ENCODE measurements at places on chromosomes 2 and 18. TPM values are rescaled to one million over a fixed set of nuclear protein-coding genes. Genes with fewer than 3 reads are reported as not detected.

DNA sequence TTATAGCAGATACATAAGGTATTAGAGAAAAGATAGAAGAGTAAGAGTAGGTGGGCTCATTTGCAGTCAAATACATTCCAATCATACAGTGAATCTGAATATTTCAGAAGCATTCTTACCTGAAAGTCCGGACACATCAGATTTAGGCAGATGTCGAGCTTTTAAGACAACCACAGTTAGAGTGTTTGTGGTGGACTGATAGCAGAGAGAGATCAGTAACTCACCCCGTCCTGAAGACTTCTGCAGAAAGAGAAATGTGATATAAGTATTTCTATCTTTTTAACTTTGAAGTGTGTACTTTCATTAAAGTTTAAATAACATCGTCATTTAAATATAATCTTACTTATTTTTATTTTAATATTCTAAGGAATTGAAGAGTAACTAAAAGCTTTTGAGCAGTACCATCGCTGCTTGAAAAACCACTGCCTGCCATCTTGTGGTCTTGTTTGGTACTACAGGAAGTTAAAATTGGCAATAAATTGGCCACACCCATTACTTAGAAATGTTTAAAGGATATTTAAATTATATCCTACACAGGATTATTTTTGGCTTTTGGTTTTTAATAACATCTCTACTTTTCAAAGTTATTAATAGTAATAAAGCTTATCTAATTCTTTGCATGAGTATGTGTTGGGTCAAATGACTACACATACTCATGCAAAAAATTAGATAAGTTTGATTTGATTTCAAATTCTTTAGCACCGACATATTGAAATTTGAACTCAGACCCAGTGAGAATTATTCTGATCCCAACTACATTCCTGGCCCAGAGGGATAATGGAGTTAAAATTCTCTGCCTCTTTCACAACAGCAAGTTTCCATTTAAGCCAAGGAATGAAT lies 5.5 kb downstream of the SYT4 start:
- no peaks in the 10 kb centered on the region for H3K27me3 ChIP-seq
- no peak overlapping the region for H3K27ac ChIP-seq
- peak; percentile 10 for DNase-seq
- H3K36me3 ChIP-seq = no peaks in the 10 kb centered on the region

- no peak overlapping the region for H3K4me3 ChIP-seq
- H3K36me3 ChIP-seq = no peaks in the 10 kb centered on the region
- DNase-seq = no peak
- H3K4me1 ChIP-seq = peaks cover 6% of the 10 kb centered on the region
- H3K27me3 ChIP-seq = no peaks in the 10 kb centered on the region
Observed at GRCh38 chr18:48535956-48536355, 2.9 kb upstream of the CTIF start.

- peak; percentile 44 for DNase-seq
- no peaks in the 10 kb centered on the region for H3K27me3 ChIP-seq
- H3K36me3 ChIP-seq = peaks cover 27% of the 10 kb centered on the region
- H3K4me1 ChIP-seq = peaks cover 29% of the 10 kb centered on the region
- H3K27ac ChIP-seq = peak overlapping the region; percentile 100
- peak overlapping the region; percentile 97 for H3K4me3 ChIP-seq
Observed at GRCh38 chr2:70088598-70089219, 1.4 kb downstream of the PCBP1 start.

GRCh38 chr2:45672138-45672537 lies 20.7 kb downstream of the PRKCE start:
- H3K27ac ChIP-seq = no peak overlapping the region
- peaks cover 7% of the 10 kb centered on the region for H3K4me1 ChIP-seq
- no peaks in the 10 kb centered on the region for H3K36me3 ChIP-seq
- H3K27me3 ChIP-seq = no peaks in the 10 kb centered on the region
- DNase-seq = no peak
- H3K4me3 ChIP-seq = no peak overlapping the region

DNA sequence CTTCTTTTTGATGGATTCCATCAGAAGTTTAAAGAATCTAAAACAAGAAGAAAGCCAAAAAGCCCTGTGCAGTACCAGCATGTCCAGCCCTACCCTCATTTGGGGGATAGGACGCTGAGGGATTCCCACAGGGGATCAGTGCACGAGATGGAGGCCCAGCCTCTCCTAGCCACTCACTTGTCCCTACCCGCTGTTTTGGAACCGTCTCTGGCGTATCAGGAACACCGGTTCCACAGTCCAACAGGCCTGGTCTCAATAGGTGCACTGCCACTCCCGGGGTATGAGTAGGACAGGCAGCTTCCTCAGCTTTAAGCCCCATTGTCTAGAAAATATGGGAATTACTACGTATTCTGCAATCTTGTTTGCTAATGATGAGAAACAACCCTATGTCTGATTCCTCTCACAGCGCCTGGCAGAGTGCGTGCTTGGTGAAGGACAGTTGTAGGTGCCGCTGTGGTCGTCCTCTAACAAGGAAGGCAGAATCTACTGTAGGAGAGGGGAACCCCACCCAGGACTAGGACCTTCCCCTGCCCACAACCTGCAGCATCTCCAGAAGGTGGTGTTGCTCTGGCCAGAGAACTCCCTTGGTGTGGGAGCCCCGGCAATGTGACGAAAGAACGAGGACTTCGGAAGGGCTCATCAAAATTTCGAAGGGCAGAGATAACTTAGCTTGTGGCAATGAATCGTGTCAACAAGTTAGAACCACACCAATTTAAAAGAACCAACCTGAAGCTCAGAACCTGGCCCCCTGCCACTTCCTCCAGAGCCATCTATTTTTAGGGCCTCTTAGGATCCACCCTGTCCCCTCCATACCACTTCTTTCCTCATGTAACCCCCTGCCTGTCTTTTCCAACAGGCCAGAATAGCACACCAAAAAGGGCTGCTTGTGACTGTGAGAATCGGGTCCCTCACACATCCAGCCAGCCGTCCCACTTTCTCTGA lies 71.7 kb downstream of the POLR1A start:
- peaks cover 63% of the 10 kb centered on the region for H3K36me3 ChIP-seq
- no peaks in the 10 kb centered on the region for H3K27me3 ChIP-seq
- no peak overlapping the region for H3K27ac ChIP-seq
- no peak overlapping the region for H3K4me3 ChIP-seq
- DNase-seq = no peak

Gene OLA1
- polyA plus RNA-seq = 63.0 TPM

- H3K27ac ChIP-seq = peak overlapping the region; percentile 77
- DNase-seq = no peak
- H3K4me1 ChIP-seq = peaks cover 32% of the 10 kb centered on the region
- H3K4me3 ChIP-seq = peak overlapping the region; percentile 72
Observed at GRCh38 chr2:33134086-33134771, 187.5 kb downstream of the LTBP1 start.

DNA sequence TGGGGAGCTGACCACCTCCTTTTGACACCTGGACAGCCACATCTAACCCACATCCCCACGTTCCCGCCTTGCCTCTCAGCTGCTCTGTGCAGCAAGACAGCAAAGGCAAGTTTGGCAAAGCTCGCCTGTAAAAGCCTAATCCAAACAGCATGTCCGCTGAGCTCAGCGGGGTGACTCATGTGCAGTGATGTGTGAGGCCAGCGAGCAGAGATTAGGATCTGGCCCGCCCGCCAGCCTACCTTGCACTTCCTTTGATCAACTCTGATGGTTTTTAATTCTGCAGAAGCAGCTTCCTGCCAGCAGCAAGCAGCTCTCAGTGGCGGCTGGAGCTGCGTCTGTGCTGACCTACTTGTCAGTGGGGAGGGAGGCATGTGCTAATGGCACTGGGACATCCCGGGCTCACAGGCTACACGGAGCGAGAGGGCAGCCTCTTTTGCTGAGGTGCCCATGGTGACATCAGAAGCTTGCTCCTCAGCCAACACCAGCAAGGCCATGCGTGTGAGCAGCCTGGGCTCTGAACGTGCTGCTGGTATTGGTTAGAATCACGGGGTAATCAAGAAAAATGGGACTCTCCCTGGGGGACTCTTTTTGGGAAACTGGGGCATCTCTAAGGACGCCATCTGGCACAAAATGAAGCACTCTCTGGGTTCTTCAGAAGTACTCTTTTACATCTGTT lies 36.0 kb upstream of the EML4 start:
- peaks cover 51% of the 10 kb centered on the region for H3K4me1 ChIP-seq
- peak; percentile 85 for DNase-seq
- no peaks in the 10 kb centered on the region for H3K36me3 ChIP-seq
- H3K27me3 ChIP-seq = no peaks in the 10 kb centered on the region
- H3K4me3 ChIP-seq = peak overlapping the region; percentile 36
- peak overlapping the region; percentile 87 for H3K27ac ChIP-seq

DNA sequence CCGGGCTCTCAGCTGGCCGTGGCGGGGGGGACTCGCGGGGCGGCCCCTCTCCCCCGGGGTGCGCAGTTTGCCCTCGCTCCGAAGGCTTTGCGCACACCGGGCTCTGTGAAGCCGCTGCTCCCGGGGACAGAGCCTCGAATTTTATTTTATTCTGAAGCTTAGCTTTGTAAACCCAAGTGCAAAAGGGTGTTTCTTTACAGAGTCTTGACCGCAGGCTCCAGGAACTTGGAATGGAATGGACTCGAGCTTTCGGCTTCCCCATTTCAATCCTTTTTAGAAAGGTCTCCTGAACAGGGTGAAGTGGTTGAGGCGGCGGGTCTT lies 2.0 kb downstream of the GALR1 start:
- H3K27ac ChIP-seq = no peak overlapping the region
- no peaks in the 10 kb centered on the region for H3K36me3 ChIP-seq
- H3K4me1 ChIP-seq = no peaks in the 10 kb centered on the region
- no peak for DNase-seq
- H3K27me3 ChIP-seq = no peaks in the 10 kb centered on the region
- H3K4me3 ChIP-seq = no peak overlapping the region

GRCh38 chr18:55522011-55522410 lies 66.0 kb downstream of the TCF4 start:
- no peak for DNase-seq
- H3K27me3 ChIP-seq = no peaks in the 10 kb centered on the region
- H3K27ac ChIP-seq = no peak overlapping the region
- peaks cover 6% of the 10 kb centered on the region for H3K4me1 ChIP-seq
- no peak overlapping the region for H3K4me3 ChIP-seq
- H3K36me3 ChIP-seq = peaks cover 7% of the 10 kb centered on the region

Gene SPATA3
- polyA plus RNA-seq = not detected

Gene FAM110C
- not detected for polyA plus RNA-seq

DNA sequence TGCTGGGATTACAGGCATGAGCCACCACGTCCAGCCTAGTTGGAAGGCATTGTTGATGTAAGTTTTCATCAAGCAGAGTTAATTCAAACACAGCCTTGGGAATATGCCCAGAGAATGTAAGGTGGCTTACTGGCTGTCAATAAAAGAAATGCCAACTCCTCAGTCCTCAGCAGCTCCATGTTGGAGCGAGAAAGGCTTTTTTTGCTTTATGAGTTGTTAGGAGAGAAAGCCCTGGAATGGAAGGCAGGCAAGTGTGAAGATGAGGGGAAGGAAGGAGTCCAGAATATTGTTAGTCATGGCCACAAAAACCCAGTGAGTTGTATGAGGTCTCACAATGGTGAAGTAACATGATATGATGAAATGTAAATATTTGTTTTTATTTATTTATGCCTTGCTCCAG lies 57.1 kb downstream of the MAP4K4 start:
- no peak overlapping the region for H3K27ac ChIP-seq
- H3K4me1 ChIP-seq = peaks cover 63% of the 10 kb centered on the region
- H3K36me3 ChIP-seq = no peaks in the 10 kb centered on the region
- no peak for DNase-seq
- no peak overlapping the region for H3K4me3 ChIP-seq

DNA sequence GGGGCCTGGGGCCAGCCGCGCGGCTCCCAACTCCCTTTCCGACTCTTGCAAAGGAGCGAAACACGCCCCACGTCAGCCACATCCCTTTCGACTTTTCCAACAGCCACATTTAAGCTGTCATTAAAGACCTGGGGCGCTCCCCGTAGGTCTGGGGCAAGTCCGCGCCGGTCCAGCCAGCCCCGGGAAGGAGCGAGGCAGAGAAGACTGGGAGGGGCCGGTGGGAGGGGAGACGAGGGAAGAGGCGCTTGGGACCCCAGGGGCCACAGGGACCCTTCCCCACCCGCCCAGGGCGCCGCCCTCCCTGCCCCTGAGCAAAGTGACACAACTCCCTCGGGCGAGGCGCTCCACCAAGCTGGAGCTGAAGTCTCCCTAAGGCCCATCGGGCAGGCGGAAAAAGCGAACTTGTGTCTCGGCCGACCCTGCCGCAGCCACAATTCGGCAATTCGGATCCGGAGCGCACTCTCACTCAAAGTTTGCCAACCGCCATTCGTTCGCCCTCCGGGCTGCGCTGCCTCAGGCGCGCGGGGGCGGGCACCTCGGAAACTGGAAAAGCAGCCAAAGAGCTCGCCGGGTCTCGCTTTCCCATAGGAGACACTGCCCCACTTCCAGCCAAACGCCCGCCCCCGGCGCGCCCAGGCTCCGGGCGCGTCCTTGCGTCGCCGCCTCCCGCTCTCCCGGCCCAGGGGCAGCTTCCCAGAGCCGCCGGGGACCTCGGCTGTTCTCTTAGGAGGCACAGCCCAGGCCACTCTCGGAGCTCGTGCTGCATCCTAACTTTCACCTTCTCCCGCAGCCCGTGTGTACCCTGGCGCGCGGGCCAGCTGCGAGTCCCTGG lies 1.1 kb upstream of the KCTD1 start:
- DNase-seq = peak; percentile 82
- H3K4me1 ChIP-seq = peaks cover 9% of the 10 kb centered on the region
- H3K4me3 ChIP-seq = peak overlapping the region; percentile 89
- 0 out of 2 replicates have a peak, but pooled peaks cover 2% of the 10 kb centered on the region for H3K36me3 ChIP-seq
- H3K27ac ChIP-seq = peak overlapping the region; percentile 80
- no peaks in the 10 kb centered on the region for H3K27me3 ChIP-seq

DNA sequence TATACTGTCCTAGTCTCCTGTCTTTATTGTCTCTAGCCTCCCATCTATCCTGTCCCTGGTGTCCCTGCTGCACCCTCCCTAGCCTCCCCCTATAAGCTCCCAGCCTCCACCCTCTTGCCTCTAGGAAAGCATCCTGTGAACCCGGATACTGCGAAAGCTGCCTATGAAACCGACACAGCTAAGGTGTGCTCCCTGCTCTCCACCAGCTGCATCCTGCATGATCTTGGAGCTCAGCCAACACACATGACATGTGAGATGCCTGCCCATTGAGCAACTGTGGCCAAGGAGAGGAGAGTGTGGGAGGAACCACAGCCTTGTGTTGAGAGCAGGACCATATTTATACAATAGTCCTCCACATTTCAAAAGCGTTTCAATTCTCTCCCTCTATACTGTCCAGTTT lies 187.1 kb downstream of the ZBTB7C start:
- H3K27me3 ChIP-seq = no peaks in the 10 kb centered on the region
- peak; percentile 40 for DNase-seq
- H3K27ac ChIP-seq = no peak overlapping the region

Gene TRIM54
- 0.36 TPM for polyA plus RNA-seq

- H3K4me3 ChIP-seq = no peak overlapping the region
- H3K4me1 ChIP-seq = peaks cover 28% of the 10 kb centered on the region
- no peak overlapping the region for H3K27ac ChIP-seq
- peaks cover 25% of the 10 kb centered on the region for H3K27me3 ChIP-seq
Observed at GRCh38 chr2:218873359-218874194, 7.1 kb upstream of the WNT10A start.

- H3K4me3 ChIP-seq = no peak overlapping the region
- no peaks in the 10 kb centered on the region for H3K27me3 ChIP-seq
- DNase-seq = no peak
- H3K27ac ChIP-seq = no peak overlapping the region
- no peaks in the 10 kb centered on the region for H3K36me3 ChIP-seq
Observed at GRCh38 chr18:6917072-6917471, 187.6 kb downstream of the ARHGAP28 start.

Data from SK-N-SH (cell line).